H1 (cell line): ENCODE measurements at places on chromosomes 5 and 9. TPM values are rescaled to one million over a fixed set of nuclear protein-coding genes. Genes with fewer than 3 reads are reported as not detected.

- DNase-seq: peak; percentile 71
These were observed 654 bp downstream of the ADAMTS2 start for GRCh38 chr5:179344431-179345182.

GRCh38 chr5:149731332-149731616 lies 1.2 kb downstream of the PPARGC1B start:
- peak; percentile 79 for DNase-seq

Gene MYORG
- total RNA-seq: 5.0 and 5.9 TPM in 2 replicates

DNA sequence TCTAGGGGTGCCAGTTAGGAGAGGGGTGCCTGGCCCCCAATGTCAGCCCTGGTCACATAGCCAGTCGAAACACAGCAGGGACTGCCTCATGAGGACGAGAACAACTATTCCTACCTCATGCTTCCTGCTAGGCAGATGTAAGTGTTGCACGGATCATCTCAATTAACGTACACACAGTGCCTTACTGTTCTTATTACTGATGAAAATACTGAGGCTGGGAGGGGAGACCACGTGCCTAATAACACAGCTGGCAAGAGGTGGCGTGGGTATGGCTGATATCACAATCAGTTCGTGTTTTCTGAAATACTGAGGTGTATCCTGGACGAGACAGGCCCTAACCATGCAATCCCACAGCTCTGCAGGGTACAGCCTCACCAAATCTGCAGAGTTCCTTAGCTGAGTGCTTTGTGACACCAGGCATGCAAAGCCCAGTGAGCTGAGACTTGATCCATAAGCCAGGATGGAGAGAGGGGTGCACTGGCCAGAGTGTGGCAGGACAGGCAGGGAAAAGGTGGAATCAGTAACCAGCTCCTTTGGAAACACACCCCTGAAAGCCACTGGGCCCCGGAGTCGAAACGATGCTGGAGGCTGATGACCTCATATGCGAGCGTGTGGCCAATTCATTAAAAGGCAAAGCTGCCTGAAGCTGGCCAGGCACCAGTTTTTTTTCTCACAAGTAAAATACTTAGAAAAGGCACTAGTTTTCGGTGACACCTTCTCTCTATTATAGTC lies 63.9 kb downstream of the PRRT1B start:
- no peak for DNase-seq

- DNase-seq: peak; percentile 68
These were observed 5.6 kb upstream of the C5 start for GRCh38 chr9:121055642-121056143.

- no peak for DNase-seq
These were observed 8.2 kb downstream of the IPPK start for GRCh38 chr9:92661743-92662142.

Gene RFESD
- total RNA-seq: 2.0 and 4.3 TPM in 2 replicates

DNA sequence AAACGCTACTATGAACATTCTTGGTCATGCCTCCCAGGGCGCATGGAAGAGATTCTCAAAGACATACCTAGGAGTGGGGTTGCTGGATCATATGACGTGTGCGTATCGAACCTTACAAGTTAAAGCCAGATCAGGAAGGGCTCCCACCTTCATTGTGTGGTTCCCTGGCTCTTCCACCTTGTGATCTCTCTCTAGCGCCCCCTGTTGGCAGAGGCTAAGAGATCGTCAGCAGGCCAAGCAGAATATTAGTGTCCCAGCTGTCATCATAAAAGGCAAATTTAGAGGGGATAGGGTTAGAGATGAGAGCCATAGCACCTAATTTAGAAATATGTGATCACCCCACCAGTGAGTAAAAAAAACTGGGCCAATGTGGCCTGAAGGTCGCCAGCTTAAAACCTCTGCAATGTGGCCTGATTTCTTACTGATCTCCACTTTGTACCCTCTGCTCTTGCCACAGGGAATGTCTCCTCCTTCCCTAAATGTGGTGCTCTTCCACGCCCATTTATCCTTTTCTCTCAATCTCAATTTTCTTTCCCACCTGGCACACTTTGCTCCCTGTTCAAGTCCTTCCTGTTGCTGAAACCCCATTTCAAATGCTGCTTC lies 91.7 kb upstream of the SHB start:
- no peak for DNase-seq

- no peak for DNase-seq
These were observed 24.5 kb upstream of the SEMA4D start for GRCh38 chr9:89522261-89522958.

- no peak for DNase-seq
These were observed 736.0 kb upstream of the ARRDC3 start for GRCh38 chr5:92119110-92119509.

- no peak for DNase-seq
These were observed 6.2 kb upstream of the VPS13A start for GRCh38 chr9:77170991-77171699.

Gene PKD2L2
- total RNA-seq: not detected in 2 replicates

DNA sequence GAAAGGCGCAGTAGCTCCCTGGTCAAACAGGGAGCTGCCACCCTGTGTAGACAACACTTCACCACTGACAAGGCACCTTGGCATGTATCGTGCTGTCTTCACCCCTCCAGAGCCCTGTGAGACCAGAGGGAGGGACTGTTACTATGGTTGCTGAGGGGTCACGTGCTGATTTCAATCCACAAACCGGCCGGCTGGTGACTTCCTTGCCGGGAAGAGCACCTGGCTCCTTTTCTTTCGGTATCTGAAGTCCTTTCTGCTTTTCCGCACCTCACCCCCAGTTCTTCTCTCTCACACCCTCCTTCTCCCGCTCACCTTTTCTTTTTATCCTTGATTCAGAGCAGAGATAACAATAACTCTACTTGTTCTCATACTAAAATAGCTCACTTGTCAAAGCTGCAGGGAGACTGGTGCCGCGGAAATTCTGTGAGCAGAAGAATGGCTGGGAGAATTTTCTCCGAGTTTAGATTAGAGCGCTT lies 327.2 kb downstream of the ZSWIM6 start:
- peak; percentile 39 for DNase-seq

- no peak for DNase-seq
These were observed 45.9 kb downstream of the PSMB7 start for GRCh38 chr9:124369231-124369797.

Gene LCN15
- total RNA-seq: 0.47 and 0.61 TPM in 2 replicates

GRCh38 chr5:77309140-77309539 lies 98.7 kb downstream of the PDE8B start:
- no peak for DNase-seq

Gene RNF224
- total RNA-seq: 0.17 TPM in 1 of 2 replicates, not detected in the other

- DNase-seq: no peak
These were observed 601 bp upstream of the FAF2 start for GRCh38 chr5:176447591-176447977.

Gene SYNPO
- 1.9 and 2.3 TPM in 2 replicates for total RNA-seq

Gene SLC2A6
- 16.6 and 17.9 TPM in 2 replicates for total RNA-seq

DNA sequence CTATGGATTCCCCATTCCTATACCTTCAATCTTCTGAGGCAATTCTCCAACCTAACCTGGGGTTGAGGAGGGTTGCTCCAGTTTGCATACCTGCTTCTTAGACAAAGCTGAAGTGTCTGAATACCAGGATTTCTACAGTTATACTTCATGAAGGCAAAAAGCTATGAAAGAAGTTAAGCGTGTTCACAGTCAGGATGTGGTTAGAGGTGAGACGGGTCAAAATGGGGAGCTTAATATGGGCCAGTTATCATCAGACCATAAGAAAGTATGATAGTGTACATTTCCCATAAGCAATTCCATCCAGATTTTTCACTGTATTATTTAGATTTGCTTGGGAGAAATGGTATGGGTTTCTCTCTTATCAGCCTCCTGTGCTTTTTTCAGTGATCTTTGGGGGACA lies 156.9 kb upstream of the FER start:
- no peak for DNase-seq

GRCh38 chr5:181184845-181185216 lies 20.2 kb downstream of the TRIM7 start:
- DNase-seq: no peak

GRCh38 chr5:57349214-57349613 lies 133.4 kb downstream of the ACTBL2 start:
- no peak for DNase-seq

- DNase-seq: peak; percentile 64
These were observed 1.2 kb downstream of the IER5L start for GRCh38 chr9:129176701-129177442.

DNA sequence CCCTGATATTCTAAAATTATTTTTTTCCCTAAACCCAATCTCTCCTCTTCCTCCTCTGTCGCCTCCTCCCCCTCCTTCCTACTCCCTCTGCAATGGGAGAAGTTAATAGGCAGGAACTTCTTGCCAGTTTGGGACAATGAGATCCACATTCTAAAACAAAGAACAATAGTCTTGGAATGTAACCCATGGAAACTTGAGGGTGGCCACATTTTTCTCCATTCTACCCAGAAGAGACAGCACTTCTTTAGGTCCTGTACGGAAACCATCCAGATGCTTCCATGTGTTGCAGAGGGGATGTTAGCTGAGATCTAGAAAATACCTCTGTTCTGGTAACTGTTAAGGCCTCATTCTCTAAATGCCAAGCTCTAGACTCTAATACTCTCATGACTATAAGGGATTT lies 10.0 kb downstream of the SPARC start:
- DNase-seq: no peak

- DNase-seq: peak; percentile 47
These were observed 482.9 kb downstream of the AGTPBP1 start for GRCh38 chr9:85258823-85259370.

GRCh38 chr5:176908675-176909368 lies 9.7 kb upstream of the HK3 start:
- DNase-seq: no peak

DNA sequence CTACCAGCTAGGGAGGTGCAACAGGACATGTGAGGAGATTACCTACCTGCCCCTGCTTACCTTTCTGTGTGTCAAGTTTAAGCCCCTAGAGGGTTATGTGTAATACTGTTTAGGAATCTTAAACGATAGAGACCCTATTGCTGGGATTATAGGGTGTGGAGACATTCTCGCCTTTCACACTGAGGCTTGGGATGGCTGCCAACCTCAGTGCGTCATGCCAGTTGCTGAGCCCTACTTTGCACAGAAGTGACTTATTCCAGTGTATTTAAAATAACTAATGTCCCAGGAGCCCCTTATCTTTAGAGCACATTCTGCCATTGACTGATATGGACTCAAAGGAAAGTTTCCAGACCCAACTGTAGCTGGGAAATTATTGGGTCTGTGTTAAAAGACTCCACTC lies 76.6 kb upstream of the XPA start:
- no peak for DNase-seq

DNA sequence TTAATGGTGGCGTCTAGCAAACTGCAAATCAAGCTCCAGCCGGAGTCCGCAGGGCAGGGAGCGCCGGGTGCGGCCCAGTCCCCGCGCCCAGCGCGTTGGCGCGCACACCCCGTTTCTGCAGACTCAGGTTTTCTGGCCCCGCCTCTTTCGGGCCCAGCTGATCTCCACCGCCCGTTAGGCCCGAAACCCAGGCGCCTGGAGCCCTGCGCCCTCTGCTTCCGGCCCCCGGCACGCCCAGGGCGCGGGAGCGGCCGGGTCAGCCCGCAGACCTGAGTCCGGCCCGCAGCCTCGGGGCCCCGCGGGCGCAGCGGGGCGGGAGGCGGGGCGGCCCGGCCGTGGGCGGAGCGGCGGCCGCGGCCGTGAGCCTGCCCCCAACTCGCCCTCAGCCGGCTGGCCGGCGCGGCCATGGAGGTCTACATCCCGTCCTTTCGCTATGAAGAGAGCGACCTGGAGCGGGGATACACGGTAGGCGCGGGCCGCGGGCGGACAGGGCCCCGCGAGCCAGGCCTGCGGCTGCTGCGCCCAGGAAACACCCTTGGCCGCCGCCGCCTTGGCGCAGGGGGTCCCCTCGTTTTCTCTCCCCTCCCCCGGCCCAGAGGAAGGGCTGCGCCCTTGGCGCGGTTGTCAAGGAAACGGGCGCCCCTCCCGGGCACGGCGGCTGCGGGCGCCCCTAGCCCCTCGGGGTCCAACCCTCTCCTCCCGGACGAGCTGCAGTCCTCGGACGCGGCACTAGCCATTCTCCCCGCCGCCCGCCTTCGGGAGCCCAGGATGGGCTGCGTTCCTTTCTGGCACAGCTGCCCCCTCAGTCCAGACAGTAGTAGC lies at the start of gene SNX24:
Gene SNX24, plus strand, starts transcription at position 385 of the 822 bp plus-strand sequence. Its CDS starts 21 bp downstream, at position 406.
- peak; percentile 87 for DNase-seq

GRCh38 chr5:5146530-5147160 lies 6.5 kb downstream of the ADAMTS16 start:
- no peak for DNase-seq

Gene C9orf153
- 0.65 TPM in 1 of 2 replicates, not detected in the other for total RNA-seq

Gene BNIP1
- total RNA-seq: 11.8 and 13.5 TPM in 2 replicates

Gene ITGA1
- total RNA-seq: 6.6 and 9.0 TPM in 2 replicates

GRCh38 chr9:133057006-133057405 lies 4.8 kb upstream of the CEL start:
- DNase-seq: no peak

GRCh38 chr5:109769597-109770291 lies 80.0 kb downstream of the MAN2A1 start:
- DNase-seq: no peak

Gene TMEM252
- total RNA-seq: not detected in 2 replicates
